ENCODE measurements at places on chromosomes 12 and 14. TPM values are rescaled to one million over a fixed set of nuclear protein-coding genes. Genes with fewer than 3 reads are reported as not detected.

TAS2R20 gene
- polyA plus RNA-seq: 2.5 TPM

TBC1D30 gene
- 14.3 TPM for polyA plus RNA-seq

CLEC2A gene
- not detected for polyA plus RNA-seq

AKAP5 gene
- polyA plus RNA-seq: 3.4 TPM

GALNT8 gene
- polyA plus RNA-seq: 19.5 TPM

GRCh38 chr14:60485598-60486251, at the start of gene C14orf39:
TSS of gene C14orf39 (minus strand) at chr14:60486063. CDS start at chr14:60485078, 985 bp downstream.
- peak; percentile 35 for DNase-seq

DNA sequence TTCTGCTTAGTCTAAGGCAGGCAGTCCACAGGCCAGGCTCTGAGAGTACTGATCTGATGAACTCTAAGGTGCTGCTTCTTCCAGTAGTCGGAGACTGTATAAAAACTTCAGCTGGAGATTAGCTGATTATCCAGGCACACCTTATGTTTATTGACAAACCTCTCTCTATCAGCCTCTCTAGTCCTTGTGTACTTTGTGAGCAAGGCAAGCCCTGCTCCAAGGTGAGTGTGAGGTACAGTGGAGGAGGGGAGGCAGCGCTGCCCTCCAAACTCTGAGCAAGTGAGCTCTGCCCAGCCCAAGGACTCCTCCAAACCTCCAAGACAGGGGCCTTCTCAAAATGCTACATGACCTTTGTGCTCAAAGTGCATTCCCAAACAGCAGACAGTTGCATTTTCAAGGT, 95.9 kb upstream of the CDKN3 start:
- DNase-seq: peak; percentile 55

DNA sequence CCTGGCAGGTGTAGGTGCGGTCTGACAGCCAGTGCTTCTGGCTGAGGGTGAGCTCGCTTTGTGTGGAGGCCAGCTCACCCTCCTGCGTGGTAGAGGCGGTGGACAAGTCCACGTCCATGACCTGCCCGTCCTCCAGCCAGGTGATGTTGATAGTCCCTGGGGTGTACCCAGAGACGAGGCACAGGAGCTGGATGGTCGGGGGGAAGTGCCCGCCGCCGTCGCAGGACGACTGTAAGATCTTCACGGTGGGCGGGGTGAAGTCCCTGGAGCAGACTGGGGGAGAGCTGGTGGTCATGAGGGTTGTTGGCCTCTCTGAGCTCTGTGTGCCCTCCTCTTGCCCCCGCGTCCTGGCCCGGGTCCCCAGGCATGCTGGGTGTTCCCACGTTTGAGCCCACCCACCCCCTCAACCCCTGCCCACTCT, 74.6 kb downstream of the TMEM121 start:
- no peak for DNase-seq

GRCh38 chr12:118463677-118464076, 87.3 kb downstream of the SUDS3 start:
- DNase-seq: no peak

GRCh38 chr14:101704140-101704539, 57.4 kb upstream of the PPP2R5C start:
- no peak for DNase-seq

DNA sequence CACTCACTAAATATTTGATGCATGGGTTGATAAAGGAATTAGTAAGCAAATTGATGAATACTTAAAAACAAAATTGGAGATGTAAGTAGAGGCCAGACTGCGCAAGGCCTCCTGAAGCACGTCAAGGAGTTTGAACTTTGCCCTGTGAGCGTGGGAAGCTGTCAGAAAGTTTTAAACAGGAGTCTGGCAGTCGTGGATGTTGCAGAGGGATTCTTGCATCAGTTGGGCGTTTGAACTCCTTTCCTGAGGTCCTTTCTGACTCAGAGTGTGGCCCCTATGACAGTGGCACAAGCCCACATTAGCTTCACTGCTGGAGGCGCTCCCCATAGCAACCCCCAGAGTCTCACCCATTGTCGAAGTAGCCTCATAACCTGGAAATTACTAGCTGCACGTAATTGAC, 17.9 kb upstream of the IL22 start:
- no peak for DNase-seq

DNA sequence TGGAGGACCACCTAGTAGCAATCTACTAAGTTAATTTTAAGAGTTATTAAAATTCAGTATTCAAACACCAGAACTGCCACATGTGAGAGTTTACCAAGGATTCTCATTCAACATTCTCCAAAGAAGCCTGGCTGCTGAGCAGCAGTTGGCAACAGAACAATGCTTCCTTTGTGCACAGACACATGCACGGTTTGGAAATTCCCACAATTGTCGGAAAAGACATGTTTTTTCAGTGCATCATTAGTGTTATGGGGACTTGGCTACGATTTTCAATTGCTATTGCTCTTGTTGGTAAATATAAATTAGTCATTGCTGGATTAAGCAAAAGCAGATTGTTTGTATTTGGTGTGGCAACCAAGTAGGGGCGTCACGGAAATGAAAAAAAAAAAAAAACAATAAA, 22.2 kb downstream of the ST8SIA1 start:
- no peak for DNase-seq

DNA sequence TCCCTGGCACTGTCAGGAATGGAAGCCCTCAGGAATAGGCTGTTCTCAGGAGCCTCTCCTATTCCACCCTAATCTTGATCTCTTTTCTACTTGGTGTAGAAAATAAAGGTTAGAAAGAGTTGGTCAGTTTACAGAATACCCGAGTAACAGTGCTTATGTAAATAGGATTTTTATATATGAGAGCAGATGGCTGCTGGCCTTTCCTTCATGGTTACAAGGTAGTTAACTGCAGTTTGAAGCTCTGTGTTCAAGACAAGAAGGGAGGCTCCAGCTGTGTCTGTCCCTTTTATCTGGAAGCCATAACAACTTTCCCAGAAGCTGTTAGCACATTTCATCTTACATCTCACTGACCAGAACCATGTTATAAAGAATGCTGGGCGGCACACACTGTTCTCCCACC, 23.1 kb downstream of the BBOF1 start:
- no peak for DNase-seq

GRCh38 chr12:52805000-52805399, 8.9 kb downstream of the KRT4 start:
- DNase-seq: no peak

DNA sequence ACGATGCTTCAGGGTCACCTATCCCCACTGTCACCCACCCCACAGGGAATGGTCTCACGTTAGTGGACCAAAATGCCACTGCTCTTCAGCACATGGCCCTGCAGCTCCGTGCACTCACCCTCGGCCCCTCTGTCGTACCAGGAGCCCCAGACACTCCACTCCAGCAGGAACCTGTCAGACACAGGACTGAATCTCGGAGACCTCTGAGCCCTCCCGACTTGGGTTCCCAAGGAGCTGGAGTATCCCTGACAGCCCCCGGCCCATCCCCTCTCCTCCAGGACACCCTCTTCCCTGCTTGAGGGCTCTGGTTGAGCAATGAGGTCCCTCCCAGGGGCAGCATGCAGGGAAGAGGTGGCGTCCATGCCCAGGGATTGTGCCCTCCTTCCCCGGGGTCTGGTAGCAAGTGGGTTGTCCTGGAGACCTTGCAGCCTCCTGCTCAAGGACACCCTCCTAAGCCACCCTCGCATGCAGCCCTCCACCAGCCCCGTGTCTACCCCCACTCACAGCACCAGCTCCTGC, 20.4 kb upstream of the LRTM2 start:
- DNase-seq: no peak
